Suprapubic skin (tissue), 4 donors: ENCODE measurements at places on chromosomes 6 and 20. TPM values are rescaled to one million over a fixed set of nuclear protein-coding genes. Genes with fewer than 3 reads are reported as not detected.

- H3K36me3 ChIP-seq: no peaks in the 10 kb centered on the region
- no peak for DNase-seq
- H3K27ac ChIP-seq: peak overlapping the region; percentile 85
- peaks cover 19% of the 10 kb centered on the region for H3K4me1 ChIP-seq
These were observed 82.1 kb downstream of the KCNB1 start for GRCh38 chr20:49400410-49400809.

LGSN gene
- not detected for total RNA-seq

DNA sequence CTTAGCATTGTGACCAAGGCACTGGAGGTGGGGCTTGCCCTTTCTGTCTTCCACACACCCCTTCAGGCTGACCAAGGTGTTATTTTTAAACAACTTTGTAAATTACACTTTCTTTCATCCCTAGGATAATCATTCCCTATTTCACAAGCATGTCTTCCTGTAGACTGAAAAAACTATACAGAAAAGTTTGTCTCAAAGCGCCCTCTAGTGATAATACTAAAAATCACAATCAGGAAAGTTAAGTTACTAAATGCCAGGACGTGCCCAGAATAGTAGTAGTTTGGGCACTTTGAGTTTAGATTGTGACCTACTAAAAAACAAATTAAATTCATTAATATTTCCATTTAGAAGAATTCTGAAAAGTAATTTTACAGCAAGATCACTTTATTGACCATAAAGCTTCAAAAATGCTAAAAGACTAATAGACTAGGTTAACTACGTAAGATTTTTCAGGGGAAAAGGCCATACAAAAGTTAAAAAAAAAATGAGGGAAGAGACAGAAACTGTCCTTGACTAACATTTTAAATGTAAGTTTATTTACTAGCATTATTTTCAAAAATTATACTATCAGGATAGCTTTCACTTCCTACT, 123.3 kb upstream of the DUSP22 start:
- H3K36me3 ChIP-seq: no peaks in the 10 kb centered on the region
- H3K27ac ChIP-seq: no peak overlapping the region
- no peak for DNase-seq
- no peak overlapping the region for H3K4me3 ChIP-seq
- no peaks in the 10 kb centered on the region for H3K4me1 ChIP-seq

GRCh38 chr6:6878887-6879585, 228.7 kb upstream of the RREB1 start:
- no peak for DNase-seq
- H3K36me3 ChIP-seq: no peaks in the 10 kb centered on the region
- H3K4me1 ChIP-seq: peaks cover 25% of the 10 kb centered on the region
- H3K27me3 ChIP-seq: no peaks in the 10 kb centered on the region
- H3K4me3 ChIP-seq: no peak overlapping the region

- peak overlapping the region; percentile 37 for H3K4me3 ChIP-seq
- no peak for DNase-seq
- H3K36me3 ChIP-seq: no peaks in the 10 kb centered on the region
These were observed 20.2 kb upstream of the RREB1 start for GRCh38 chr6:7087491-7087979.

GRCh38 chr6:147874322-147874721, 365.8 kb downstream of the SAMD5 start:
- no peak overlapping the region for H3K4me3 ChIP-seq
- no peaks in the 10 kb centered on the region for H3K4me1 ChIP-seq
- no peak for DNase-seq

IFT52 gene
- total RNA-seq: 15.2 TPM

DNA sequence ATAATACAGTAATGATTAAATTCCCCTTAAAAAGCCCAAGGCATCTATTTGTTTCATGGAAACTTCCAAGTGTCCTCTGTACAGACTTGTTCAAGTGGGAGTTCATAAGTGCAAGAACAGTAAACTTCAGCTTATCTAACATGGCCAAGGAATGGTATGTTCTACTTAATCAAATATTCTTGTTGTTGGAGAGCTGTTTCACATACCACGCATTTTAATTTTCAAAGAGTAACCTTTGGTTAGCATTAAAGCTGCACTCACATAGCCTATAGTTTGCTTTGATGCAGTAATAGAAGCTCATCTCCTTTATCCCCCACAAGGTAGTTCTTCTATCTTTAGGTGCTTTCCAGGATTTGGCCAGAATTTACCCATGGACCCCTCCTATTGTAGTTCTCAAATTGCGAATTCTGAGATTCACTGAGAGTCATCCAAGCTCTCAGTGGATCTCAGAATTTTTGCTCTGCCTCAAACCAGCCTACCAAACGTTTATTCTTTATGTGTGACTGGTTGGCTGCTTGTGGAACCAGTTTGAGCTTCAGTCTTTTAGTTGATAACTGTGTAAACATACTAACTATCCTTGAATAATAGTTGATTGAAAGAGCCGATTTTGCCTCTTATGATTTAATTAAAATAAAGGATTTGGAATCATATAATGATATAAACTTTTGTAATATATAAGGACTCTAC, 668.0 kb upstream of the FLRT3 start:
- DNase-seq: no peak
- H3K4me1 ChIP-seq: peaks cover 4% of the 10 kb centered on the region
- no peak overlapping the region for H3K4me3 ChIP-seq
- peak overlapping the region; percentile 34 for H3K27ac ChIP-seq
- H3K36me3 ChIP-seq: no peaks in the 10 kb centered on the region

- H3K27ac ChIP-seq: no peak overlapping the region
- DNase-seq: no peak
- H3K36me3 ChIP-seq: no peaks in the 10 kb centered on the region
These were observed 862.0 kb downstream of the PHF3 start for GRCh38 chr6:64497634-64498033.

GRCh38 chr20:38728911-38729642, 4.8 kb downstream of the SLC32A1 start:
- no peaks in the 10 kb centered on the region for H3K36me3 ChIP-seq
- H3K4me3 ChIP-seq: no peak overlapping the region
- DNase-seq: no peak
- H3K27me3 ChIP-seq: peaks cover 100% of the 10 kb centered on the region
- H3K4me1 ChIP-seq: peaks cover 55% of the 10 kb centered on the region

GRCh38 chr20:32474967-32475811, 109.9 kb downstream of the NOL4L start:
- peak; percentile 92 for DNase-seq
- H3K27me3 ChIP-seq: no peaks in the 10 kb centered on the region
- peaks cover 54% of the 10 kb centered on the region for H3K4me1 ChIP-seq
- H3K4me3 ChIP-seq: peak overlapping the region; percentile 33
- H3K27ac ChIP-seq: peak overlapping the region; percentile 85

PNLDC1 gene
- 1.1 TPM for total RNA-seq

- no peaks in the 10 kb centered on the region for H3K36me3 ChIP-seq
- no peak overlapping the region for H3K4me3 ChIP-seq
- peaks cover 12% of the 10 kb centered on the region for H3K4me1 ChIP-seq
- H3K27me3 ChIP-seq: no peaks in the 10 kb centered on the region
- H3K27ac ChIP-seq: no peak overlapping the region
These were observed 111.2 kb upstream of the RIPOR2 start for GRCh38 chr6:25046942-25047341.

DNA sequence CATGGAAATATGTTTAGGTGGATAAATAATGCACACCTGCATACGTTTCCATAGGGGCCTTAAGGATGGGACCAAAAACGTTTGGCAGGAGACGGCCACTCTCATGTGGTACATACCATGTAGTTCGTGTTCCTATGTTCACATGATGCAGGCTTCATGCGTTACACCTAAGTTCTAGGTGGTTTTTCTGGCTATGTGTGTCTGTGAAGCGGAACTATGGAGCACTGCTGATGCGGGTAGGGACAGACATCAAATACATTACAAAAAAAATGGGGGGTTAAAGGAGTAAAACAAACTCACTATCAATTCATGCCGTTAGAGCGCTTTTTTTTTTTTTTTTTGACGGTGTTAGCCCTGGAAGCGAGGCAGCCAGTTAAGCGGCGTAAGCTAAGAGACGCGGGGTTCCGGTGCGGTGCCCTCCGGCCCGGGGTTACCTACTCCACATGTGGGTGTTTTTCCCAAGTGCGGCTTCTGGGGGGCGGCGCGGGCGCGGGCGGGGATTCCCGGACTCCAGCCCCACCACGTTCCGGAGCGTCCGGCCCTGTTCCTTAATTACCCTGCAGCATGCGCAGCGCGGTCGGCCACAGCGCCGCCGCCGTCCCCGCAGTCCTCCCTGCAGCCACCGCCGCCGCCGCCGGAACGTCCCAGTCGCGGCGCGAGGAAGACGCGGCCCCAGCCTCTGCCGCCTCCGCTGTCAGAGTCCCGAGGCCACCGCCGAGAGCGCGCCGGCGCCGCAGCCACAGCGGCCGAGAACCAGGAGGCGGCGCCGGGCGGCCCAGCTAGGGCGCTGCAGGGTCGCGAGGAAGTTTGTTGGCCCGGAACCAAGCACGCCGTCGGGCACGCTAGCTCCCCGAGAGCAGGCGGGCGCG, 648 bp downstream of the COL19A1 start:
- H3K36me3 ChIP-seq: no peaks in the 10 kb centered on the region
- no peak overlapping the region for H3K27ac ChIP-seq
- DNase-seq: no peak
- peaks cover 9% of the 10 kb centered on the region for H3K27me3 ChIP-seq
- peak overlapping the region; percentile 59 for H3K4me3 ChIP-seq
- H3K4me1 ChIP-seq: peaks cover 13% of the 10 kb centered on the region

DSP gene
- 2,090 TPM for total RNA-seq

DNA sequence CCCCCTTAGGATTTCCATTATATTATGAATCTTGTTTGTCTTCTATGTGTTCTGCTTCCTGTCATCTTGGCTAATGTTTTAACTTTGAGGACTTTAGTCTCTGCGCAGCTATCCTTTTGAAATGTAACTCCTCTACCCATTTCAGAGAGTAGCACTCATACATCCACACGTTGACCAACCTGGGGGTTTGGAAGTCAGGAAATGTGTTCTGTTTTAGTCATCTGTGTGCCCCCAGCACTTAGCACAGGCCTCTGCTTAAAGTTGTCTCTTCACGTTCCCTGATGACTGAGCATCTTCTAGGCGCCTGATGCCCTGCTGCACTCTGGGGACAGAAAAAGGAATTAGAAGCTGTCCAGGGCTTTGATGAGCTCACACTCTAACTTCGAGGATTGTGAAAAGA, 47.9 kb downstream of the HMGN3 start:
- H3K4me3 ChIP-seq: no peak overlapping the region
- peaks cover 9% of the 10 kb centered on the region for H3K4me1 ChIP-seq

LCA5 gene
- total RNA-seq: 2.6 TPM

DNA sequence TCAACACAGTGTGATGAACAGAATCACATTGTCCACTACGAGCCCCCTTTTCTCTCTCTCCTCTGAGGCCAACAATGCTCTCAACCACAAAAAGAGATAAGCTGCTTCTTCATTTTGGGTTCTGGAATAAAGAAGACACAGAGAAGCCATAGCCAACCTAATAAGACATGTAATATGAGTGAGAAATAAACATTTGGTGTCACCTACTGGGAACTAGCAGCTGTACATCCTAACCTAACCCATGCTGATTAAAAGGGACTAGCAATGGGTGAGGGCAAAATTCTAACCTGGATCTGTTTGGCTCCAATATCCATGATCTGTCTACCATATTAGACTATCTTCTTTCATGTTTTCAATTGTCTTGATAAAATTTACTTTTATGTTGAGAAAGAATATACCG, 369.1 kb upstream of the MARCKS start:
- H3K36me3 ChIP-seq: no peaks in the 10 kb centered on the region
- H3K4me3 ChIP-seq: no peak overlapping the region
- H3K27ac ChIP-seq: no peak overlapping the region
- H3K27me3 ChIP-seq: no peaks in the 10 kb centered on the region
- no peak for DNase-seq
- peaks cover 7% of the 10 kb centered on the region for H3K4me1 ChIP-seq

DNA sequence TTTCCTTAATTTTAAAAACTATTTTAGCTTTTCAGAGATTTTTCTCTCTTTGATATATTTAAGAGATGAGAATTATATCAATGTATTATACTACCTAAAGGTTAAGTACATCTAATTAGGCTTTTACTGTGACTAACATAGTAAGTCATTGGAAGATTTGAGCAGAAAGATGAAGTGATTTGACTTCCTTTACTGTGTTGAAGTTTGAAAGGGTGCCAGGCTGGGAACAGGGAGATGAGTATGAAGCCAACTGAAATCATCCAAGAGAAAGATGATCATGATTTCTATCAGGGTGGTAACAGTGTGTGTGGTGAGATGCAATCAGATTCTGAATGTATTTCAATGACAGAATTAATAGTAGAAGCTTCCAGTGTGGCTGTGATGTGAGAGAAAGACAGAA, 87.3 kb downstream of the TRDN start:
- H3K4me1 ChIP-seq: no peaks in the 10 kb centered on the region
- no peak for DNase-seq
- no peak overlapping the region for H3K27ac ChIP-seq
- no peaks in the 10 kb centered on the region for H3K27me3 ChIP-seq
- H3K4me3 ChIP-seq: no peak overlapping the region

DNA sequence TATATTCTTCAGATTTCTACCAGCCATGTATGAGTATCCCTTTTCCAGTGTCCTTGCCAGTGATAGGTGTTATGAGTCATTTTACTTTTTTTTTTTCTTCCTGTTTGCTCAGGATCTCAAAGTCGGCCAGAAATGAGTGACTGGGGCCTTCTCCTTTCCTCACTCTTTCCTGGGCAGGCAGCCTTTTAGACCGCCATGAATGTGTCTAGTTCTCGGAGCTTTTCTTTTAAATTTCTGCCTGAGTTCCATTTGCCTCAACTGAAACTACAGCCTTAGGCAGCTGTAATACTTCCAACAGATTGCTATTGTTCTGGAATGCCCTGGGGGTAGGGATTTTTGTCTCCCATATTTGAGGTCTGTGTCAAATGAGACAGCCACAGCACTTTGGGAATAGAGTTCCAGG, 83.7 kb downstream of the STXBP5 start:
- no peak overlapping the region for H3K4me3 ChIP-seq
- no peaks in the 10 kb centered on the region for H3K27me3 ChIP-seq
- no peak for DNase-seq
- H3K27ac ChIP-seq: no peak overlapping the region
- no peaks in the 10 kb centered on the region for H3K36me3 ChIP-seq

DNA sequence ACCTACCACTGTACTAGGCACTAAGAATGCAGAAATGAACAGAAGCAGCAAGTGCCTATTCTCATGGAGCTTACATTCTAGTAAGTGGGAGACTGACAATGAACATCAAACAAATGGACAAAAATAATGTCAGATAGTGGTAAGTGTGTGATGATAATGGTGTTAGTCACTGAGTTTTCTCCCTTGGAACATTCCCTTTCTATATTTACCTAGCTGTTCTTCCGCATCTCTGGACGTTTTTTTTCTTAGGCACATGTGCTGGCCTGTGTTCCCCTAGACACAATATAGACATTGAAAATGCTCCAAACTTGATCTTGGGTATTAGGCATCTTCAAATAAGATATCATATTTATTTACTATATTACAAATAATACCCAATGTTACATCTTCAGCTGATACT, 218.1 kb upstream of the GJE1 start:
- H3K27ac ChIP-seq: no peak overlapping the region
- H3K4me3 ChIP-seq: no peak overlapping the region
- no peaks in the 10 kb centered on the region for H3K27me3 ChIP-seq
